ENCODE measurements at places on chromosomes 2 and 18.

- peak; percentile 54 for DNase-seq
These were observed 43.9 kb upstream of the RFX8 start for GRCh38 chr2:101518578-101519492.

DNA sequence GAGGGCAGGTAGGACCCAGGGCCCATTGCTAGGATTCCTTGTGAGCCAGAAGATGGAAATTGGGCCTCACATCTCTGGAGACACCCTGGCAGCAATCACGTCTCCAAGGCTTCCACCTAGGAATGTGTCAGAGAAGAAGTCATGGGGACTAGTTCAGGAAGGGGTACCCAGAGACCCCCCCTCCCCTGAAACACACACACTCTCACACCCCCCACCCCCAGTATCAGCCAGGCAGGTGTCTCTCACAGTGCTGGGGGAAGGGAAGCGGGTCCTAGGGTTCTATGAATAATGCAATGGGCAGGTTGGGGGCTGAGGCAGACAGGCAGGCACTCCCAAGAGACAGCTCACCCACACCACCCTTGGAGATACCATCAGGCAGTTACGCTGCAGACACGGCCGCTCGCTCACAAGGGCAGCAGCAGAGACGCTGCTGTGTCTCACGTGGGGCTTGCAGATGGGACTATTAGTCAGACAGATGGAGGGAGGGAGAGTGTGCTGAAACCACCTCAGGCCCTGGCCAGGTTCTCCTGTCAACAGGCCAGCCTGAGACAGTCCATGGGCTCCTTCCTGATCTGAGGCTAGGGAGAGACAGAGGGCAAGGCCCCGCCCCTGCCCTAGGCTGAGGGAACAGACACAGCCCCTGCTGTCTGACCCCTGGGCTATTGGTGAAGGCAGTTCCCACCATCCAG, 134.6 kb downstream of the CYP26B1 start:
- no peak for DNase-seq

- no peak for DNase-seq
These were observed 343.5 kb downstream of the MTX2 start for GRCh38 chr2:176612736-176613135.

DNA sequence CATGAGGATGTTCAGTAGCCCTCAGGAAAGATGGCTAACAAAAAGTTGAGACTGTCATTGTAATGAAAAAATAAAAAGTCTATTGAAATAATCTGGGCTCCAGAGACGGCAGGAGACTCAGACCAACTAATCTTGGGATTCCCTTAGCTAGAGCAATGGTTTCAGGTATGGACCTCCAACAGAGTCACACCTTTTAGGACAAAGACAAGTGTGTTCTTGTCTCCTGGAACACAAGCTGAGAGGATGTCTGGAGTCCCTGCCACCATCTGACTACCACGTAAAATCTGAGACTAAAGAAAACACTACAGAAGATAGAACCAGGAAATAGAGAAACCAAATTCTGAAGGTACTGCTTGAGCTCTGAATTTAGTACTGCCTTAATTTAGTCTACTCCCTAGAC, 103.3 kb upstream of the RBBP8 start:
- no peak for DNase-seq

GRCh38 chr2:216475767-216476166, 22.9 kb upstream of the RPL37A start:
- DNase-seq = no peak

GRCh38 chr2:111905990-111906735, 7.8 kb downstream of the MERTK start:
- peak; percentile 75 for DNase-seq

DNA sequence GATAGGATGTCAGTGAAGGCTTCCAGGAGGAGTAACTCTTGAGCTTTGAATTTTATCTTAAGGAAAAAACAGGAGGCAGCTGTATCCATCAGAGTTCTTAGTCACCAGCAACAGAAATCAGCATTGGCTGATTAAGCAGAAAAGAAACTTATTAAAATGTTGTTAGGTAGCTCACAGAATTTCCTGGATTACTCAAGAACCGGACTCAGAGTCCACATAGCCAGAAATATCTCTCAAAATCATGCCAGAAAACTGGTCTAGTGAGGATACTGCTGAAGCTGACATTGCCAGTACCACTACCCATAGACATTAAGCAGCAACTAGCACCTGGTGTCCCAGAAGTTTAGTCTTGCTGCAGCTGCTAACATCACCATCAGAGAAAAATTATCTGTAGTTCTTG, 10.1 kb upstream of the AFTPH start:
- DNase-seq = no peak

GRCh38 chr2:237806334-237806733, 7.8 kb downstream of the RBM44 start:
- no peak for DNase-seq

DNA sequence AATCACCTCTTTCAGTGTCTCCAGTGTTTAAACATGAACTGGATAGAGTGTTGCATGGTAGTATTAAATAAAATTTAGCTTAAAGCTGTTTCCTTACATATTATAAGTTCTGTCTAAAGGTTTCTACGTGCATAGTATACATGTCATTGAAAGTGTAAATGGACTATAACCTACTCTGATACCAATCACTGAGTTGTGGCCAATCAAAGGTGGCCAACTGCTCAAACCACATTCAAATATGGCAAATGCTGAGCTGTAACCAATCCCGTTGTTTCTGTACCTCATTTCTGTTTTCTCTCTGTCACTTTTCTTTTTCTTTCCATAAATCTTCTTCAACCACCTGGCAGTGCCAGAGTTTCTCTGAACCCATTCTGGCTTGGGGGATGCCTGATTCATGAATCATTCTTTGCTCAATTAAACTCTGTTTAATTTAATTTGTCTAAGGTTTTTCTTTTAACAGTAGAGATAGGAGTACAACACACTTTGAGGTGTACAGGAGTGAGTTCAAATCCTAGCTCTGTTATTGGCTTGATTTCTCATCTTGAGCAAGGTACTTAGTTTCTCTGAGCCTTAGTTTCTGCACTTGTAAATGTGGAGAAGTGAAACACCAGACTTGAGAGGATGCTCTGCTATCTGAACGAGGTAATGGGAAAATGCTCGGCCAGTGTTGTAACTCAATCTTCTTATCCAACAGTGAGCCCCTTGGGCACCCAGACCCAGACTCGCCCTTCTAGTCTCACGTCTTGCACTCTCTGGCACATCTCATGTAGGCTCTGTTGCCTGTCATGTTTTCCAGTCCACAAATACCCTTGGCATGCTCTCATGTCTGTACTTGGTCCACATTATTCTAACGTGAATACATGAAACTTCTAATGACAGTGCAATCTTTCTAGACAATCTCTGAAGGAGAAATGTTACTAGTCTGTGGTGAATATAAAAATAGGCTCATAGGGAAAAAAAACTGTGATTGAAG, 228.0 kb downstream of the PIK3C3 start:
- DNase-seq = no peak

DNA sequence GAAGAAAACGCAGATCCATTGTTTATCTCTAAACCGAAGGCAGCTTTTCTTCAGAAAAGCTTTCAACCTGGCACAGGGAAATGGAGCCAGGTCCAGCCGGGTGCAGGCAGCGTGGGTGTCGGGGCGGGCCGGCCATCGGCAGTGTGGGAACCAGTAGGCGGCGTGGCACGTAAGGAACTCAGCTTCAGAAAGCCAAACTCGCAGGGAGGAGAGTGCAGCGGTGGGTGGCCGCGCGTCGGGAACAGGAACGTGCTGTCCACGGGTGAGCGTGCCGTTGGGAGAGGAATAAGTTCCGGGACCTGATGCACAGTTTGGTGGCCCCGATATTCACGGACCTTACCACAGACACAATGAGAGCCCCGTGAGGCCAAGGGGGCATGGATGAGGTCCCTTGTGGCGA, 270.4 kb downstream of the TWIST2 start:
- DNase-seq = no peak

GRCh38 chr2:221822416-221822815, 250.3 kb upstream of the EPHA4 start:
- no peak for DNase-seq

- DNase-seq = no peak
These were observed 8.2 kb upstream of the SMARCAL1 start for GRCh38 chr2:216404010-216404618.

GRCh38 chr2:60984720-60985119, 32.8 kb upstream of the PEX13 start:
- no peak for DNase-seq

DNA sequence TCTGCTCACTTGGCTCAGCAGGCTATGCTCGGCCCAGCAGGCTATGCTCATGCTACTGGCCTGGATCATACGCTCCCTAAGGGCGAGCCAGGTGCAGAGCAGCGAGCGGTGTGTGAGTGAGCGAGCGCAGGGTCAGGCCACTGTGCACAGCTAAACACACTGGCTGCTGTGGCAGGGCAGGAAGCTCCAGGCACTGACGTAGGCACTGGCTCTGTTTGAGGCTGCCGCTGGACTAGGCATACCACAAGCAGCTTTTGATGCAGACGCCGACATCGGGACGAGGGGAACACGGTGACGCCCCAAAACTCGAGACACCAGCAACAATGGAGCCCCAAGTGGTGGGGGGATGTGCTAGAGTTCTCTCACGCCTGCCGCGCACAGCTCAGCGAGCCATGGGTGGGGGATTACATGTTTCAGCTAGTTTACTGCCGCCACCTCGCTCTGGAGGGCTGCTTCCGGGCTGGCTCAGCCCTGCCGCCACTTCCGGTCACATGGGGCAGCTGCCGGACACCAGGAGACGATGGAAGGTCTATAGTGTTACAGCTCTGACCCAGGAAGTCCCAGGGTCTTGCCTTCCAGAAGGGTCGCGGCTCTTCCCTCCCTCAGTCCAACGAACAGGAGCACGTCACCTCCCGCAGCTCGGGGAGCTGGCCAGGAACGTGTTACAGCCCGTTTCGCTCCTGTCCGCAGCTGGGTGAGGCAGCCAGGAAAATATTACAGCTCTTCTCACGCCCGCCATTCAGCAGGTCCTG, 1176.9 kb upstream of the LRRTM1 start:
- no peak for DNase-seq

GRCh38 chr18:28334516-28334915, 157.6 kb upstream of the CDH2 start:
- no peak for DNase-seq

DNA sequence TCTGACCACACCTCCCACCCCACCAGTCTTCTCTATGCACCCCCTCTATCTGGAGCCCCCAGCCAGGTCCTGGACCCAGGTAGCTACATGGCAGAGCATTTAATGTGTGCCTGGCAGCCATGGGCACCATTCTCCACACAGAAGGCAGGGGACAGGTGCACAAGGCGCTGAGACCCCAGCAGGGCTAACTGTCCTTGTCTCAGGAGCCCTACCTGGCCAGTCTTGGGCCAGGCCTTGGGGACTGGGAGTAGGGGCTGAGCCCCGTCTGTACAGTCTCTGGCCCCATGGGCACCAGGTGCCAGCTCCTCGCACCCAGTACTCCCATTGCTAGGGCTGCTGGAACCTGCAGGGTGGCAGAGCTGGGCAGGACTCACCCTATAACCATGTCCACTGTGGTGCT, 2.9 kb downstream of the GNLY start:
- no peak for DNase-seq

DNA sequence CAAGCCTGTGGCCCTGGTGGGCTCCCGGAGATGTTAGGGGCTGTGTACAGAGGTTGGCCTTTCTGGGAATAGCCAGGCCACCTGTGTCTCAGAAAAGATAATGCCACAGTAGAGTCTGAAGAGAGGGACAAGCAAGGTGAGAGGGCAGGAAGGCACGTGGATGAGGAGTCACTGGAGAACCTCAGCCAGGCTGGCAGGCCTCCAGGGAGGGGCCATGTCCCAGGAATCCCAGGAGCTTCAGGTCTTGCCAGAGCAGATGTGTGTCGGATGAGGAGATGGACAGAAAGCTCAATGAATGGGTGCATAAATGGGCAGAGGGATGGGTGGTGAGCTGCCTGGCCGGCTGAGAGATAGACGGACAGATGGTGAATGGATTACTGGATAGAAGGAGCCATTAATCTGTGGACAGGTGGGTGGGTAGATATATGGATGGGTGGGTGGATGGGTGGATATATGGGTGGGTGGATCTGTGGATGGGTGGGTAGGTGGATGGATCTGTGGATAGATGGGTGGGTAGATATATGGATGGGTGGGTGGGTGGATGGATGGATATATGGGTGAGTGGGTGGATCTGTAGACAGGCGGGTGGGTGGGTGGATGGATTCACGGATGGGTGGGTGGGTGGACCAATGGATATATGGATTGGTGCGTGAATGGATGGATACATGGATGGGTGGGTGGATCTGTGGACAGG, 7.9 kb upstream of the OTOF start:
- no peak for DNase-seq

DNA sequence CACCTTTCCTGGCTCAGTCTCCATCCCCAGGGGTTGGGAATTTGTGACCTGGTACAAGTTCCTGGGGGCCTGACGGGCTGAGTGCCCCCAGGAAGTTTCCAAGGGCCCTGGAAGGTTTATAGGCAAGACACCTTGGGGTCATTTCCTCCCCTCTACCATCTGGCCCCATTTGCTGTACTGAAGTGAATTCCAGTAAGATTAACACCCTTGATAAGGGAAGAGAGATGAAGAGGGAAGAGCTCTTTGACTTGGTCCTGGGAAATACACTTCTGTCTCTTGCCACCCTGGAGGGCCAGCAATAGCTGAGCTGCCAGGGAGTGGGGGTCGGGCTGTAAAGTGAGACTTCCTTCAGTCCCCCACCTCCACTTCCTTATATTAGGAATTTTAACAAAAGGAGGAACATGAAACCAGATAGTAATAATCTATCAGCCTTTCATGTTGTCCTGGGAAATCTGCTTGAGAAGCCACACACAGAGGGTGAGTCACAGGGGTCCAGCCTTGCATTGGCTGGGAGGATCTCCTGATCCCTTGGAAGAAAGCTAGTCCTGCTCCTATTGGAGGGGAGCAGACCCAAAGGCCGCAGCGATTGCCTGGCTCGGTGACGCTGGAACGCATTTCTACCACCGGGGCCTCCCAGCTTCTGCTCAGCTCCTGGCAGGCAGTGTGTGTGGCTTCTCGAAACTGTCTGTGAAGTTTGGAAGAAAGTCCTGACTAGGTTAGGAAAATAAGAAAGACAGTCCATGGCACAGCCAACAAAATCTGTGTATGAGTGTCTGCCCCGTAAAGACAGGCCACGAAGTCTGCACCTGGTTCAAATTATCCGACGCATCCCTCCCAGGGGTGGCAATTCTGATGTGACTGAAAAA, 87.3 kb downstream of the ACAA2 start:
- no peak for DNase-seq

- no peak for DNase-seq
These were observed 38.4 kb downstream of the SPC25 start for GRCh38 chr2:168851674-168852320.

Data from putamen (tissue), 1 donor.